Stimulated activated CD8-positive, alpha-beta memory T cell treated with anti-CD3 and anti-CD28 coated beads, Interleukin-15, amount 100 ng/mL, for 24 hours (primary cell): ENCODE measurements at places on chromosomes 1 and 21.

DNA sequence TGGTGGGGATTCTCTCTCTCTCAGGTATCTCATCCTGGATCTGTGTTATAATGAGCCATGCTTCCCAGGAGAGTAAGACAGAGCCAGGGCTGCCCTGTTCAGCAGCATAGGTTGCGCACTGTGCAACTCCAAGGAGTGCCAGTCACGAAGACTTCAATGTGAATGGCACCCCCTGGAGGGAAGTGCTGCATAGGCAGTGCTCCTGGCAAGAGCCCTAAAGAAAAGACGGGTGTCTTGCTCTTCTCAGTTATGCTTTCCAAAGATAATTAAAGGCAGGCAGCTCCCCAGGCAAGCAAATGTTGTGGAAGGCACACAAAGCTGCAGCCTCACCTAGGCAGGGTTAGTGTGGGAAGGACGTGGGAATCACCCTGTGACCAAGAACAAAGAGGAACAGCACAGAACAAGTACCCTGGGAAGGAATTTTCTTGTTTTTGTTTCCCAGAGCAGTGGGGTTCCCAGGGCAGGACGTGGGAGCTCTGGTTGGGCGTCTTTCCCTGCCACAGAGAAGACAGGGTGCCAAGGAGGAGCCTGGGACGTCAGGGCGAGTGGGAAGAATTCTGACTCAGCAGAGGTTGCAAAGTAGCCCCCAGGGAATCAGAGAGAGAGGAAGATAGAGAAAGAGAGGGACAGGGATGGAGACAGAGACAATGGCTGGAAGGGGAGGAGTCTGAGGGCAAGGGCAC lies 120.9 kb downstream of the KCNN3 start:
- no peak for DNase-seq

DNA sequence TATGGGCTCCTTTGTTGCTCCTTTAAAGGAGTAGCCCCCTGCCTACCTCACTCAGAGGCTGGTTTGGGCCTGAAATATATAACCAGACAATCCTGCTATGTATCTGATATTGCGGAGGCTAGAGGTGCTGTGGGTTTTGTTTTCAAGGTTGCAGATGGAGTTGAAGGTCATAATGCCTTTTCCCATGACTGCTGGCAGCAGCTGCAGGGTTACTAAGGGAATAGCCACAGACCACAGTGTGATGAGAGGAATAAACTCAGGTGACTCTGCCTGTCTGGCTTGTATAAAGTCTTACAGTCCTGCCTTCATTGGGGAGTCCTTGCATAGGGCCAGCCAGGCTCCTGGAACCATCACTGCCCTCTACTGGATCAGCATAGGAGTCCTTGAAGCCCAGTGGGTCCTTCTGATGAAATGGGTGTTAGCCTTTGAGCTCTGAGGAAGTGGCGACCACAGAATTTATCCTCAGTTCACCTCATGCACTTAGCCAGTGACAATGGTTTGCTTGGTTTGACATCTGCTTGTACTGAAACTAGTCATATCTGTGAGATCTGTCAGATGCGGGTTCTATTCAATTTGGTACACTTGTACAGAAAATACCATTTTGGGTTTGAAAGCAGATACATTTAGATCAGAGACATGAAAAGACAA lies 174.4 kb upstream of the HMCN1 start:
- no peak for DNase-seq

DNA sequence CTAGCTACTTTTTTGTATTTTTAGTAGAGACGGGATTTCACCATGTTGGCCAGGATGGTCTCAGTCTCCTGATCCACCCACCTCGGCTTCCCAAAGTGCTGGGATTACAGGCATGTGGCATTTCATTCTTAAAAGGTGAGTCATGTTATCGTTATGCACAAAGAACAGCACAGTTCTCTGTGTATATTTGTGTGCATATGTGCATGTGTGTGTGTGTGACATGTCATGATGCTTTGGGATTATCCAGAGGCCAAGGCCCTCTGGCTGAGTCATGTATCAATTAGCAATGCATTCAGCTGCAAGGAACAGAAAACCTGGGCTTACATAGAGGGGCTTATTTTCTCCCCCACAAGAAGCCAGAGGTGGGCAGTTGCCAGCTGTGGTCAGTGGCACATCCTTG lies 301.7 kb upstream of the KAZN start:
- DNase-seq: no peak

- DNase-seq: no peak
Observed at GRCh38 chr1:247358920-247359319, 27.3 kb upstream of the ZNF496 start.

DNA sequence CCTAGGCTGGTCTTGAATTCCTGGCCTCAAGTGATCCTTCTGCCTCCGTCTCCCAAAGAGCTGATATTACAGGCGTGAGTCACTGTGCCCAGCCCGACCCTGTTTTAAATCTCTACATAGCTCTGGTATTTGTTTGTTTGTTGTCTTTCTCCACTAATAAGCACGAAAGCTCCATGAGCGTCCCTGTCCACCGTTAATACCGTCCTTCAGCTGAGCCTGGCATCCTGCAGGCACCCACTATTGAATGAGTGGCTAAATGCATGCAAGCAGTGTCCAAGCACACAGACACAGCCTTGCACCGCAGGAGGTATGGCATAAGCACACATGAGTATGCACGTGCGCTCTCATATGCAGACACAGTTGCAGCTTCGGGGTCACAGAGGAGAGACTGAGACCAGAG lies 4.5 kb upstream of the COL16A1 start:
- DNase-seq: no peak

DNA sequence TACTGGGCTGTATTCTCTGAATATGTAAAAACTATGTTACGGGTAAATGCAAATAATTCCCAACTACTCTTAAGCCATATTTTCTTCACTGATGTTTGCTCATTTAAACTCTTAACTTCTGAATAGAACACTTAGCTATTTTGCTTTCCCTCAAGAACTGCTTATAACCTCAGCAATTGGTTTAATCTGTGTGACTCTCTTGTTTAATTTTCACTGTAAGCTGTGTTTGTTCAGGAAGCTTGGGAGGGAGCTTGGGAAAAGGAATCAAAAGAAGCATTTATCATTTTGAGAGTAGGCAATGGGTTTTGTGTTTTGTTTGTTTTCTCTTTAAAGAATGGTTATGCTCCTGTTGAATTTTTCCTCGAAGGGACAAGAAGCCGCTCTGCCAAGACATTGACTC lies 24.4 kb downstream of the GNPAT start:
- DNase-seq: no peak

- no peak for DNase-seq
Observed at GRCh38 chr1:14082331-14082730, 382.3 kb downstream of the PRDM2 start.

GRCh38 chr1:13730751-13731482 lies 30.9 kb downstream of the PRDM2 start:
- DNase-seq: peak; percentile 32

- no peak for DNase-seq
Observed at GRCh38 chr1:246651012-246651695, 73.1 kb upstream of the SCCPDH start.

DNA sequence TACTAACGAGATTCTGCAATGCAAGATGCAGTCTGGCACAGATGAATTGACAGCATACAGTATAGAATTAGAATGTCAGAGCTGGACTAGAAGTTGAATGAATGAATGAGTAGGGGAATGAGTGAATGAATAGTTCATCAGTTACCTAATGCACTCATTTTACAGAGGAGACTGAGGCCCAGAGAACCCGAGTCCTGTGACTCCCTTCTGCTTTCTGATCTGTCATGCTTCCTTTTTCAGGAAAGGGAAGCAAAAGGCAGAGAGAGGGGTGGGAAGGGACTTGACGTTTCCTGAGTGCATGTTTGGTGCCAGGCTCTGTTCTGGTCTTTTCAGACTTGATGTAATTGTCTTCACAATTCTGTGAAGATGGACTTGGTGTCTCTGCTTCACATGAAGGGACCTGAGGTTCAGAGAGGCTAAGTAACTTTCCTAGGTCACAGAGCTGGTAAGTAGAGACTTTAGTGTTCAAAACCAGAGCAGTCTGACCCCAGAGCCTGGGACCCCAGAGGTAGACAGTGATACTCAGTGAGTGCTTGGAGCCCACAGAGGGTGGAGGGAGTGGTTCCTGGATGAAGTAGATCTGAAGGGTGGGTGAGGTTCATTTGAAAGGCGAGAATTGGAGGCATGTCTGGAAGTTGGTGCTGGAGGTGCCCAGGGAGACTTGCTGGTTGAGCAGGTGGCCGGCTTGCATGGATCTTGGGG lies 8.0 kb upstream of the MEX3A start:
- no peak for DNase-seq

GRCh38 chr1:46508757-46509156 lies 19.1 kb downstream of the DMBX1 start:
- DNase-seq: no peak

GRCh38 chr1:226327761-226328162 lies 18.8 kb upstream of the LIN9 start:
- DNase-seq: no peak

DNA sequence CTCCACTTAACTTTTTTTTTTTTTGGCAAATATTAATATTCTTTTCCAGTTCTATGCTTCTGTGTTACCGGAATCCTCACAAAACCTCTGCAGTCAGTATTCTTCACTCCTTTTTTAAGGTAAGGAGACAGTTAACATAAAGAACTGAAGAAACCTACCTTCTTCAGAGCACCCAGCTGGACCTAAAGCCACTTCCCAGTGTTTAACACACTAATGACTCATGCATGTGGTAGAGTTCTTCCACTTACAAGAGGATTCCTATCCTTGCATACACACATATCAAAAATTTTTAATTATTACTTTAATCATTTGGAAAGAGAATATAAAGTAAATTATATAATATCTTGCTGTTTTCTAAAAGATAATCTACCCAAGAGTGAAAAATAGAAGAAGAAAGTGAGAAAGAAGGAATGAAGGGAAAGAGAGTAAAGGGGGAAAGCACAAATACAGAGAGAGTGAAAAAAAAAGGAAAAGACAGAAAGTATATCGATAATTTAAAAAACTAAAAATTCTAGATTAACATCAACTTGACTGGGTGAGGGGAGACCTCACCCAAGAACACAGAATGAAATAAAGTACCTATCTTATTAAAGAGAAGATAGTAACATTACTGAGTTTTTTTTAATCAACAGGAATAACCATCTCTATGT lies 54.9 kb downstream of the ENAH start:
- DNase-seq: no peak

GRCh38 chr21:45849651-45850050 lies 131.9 kb upstream of the COL6A1 start:
- DNase-seq: no peak

DNA sequence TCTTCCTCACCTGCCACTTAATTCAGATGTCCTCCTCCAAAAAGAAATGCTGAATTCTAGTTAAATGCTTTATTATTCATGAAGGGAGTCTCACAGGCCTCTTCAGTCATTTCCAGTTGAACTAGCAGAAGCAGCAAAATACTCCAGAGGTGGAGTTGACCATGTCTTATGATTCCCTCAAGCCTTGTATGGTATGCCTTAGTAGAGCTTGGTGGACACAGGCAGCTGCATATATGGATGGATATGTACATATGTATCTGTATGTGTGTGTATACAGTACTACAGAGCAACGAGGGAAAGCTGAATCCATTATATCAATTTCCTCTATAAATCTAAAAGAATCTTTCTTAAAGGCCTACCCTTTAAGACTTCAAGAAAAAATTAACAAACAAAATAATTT lies 83.6 kb upstream of the HP1BP3 start:
- DNase-seq: no peak

GRCh38 chr1:10051656-10052055 lies 18.9 kb downstream of the UBE4B start:
- no peak for DNase-seq

DNA sequence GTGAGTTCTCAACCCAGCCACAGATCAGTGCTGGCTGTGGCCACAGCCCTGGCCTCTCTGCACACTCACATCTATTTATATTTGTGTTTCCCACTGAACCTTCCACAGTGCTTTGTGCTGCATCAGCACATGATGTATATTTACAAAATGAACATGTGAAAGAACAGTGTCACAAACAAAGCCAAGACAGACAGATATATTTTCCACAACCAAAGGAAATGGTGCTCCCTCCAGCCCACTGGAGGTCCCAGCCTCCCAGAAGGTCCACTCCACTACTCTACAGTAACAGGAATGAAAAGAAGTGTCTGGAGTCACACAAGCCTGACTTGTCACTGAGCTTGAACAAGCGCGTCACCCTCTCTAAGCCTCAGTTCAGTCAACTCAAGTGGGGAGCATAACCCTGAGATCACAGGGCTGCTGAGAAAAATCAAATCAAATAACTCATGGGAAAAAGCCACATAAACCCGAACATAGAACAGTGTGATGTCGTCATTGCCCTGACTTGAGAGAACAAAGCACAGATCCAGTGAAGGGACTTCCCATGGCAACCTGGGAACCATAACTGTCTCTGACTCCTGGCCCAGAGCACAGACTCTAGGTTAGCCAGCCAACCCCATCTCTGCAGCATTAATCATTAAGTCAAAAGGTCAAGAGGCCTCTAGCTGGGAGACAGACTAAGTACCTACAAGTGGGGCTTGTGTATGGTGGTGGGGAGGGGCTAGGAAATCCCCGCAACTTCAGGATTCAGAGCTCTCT lies 121.2 kb downstream of the TRABD2B start:
- DNase-seq: no peak

GRCh38 chr1:229058729-229059128 lies 212.2 kb upstream of the RAB4A start:
- DNase-seq: no peak

DNA sequence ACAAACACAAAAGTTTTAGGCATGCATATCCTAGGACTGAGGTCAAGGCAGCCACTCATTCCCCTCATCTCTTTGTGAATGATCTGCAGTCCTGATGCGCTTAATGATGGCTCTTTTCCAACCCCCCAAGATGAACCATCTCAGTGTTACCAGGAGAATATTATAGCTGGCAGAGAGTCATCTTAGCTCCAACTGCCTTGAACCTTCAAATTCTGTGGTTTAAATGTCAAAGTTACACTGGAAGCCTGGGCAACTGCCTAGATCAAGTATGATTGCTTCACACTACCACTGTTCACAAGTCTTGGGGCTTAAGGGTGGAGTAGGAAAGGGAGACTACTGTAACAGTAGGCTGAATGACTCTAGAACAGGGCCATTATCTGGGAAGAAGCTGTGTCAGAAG lies 8.0 kb upstream of the MYBPHL start:
- no peak for DNase-seq

- DNase-seq: no peak
Observed at GRCh38 chr1:227792216-227793078, 23.0 kb upstream of the PRSS38 start.

GRCh38 chr1:236692742-236693141 lies 6.4 kb downstream of the ACTN2 start:
- no peak for DNase-seq

DNA sequence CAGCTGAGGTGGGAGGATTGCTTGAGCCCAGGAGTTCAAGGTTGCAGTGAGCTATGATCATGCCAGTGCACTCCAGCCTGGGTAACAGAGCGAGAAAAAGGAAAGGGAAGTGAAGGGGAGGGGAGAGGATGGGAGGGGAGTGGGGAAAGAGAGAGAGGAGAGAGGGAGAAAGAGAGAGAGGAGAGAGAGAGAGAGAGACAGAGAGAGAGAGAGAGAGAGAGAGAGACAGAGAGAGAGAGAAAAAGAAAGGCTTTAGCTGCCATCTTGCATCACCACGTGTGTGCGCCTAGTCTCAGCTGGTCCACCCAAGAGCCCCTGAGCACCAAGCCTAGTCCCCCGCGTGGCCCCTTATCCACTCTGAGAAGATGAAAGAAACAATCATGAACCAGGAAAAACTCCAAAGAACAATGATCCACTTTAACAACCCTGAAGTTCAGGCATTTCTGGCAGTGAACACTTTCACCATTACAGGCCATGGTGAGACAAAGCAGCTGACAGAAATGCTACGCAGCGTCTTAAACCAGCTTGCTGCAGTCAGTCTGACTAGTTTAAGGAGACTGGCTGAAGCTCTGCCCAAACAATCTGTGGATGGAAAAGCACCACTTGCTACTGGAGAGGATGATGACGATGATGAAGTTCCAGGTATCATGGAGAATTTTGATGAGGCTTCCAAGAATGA lies 115.5 kb upstream of the CDC42BPA start:
- no peak for DNase-seq
